ENCODE measurements at places on chromosomes 1 and 21.

DNA sequence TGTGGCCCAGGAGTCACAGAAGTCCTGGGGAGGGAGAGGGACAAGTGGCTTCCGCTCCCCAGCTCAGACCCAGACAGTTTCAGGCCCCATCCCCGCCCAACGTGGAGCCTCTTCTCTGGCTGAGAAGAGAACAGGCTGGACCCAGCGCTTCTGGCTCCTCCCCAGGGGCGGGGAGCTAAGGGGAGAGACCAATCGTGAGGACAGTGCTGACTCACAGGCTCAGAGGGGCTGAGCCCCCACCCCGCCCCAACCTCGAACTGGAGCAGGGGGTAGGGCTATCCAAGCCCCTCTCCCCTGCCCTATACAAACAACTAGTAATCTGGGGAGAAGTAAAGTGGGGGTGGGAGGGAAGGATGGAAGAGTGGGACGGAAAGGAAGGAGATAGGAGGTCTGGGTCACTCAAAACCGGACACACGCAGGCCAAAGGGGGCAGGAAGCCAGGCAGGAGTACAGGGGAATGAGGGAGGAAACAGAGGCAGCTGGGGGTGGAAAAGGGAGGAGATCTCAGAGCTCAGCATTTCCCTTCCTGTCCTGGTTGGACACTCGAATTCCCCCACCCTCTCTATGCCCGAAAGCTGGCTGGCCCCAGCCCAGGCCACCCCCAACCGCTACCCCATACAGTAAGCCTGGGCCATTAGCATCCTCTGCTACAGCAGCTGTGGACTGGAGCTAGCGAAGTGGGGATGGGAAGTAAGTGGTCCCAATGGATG lies at the start of gene SHC1:
Gene SHC1, minus strand, starts transcription at position 117 of the 710 bp plus-strand sequence. CDS start 221 bp downstream, outside the sequence.
- DNase-seq: peak; percentile 96

- peak; percentile 59 for DNase-seq
Measured at GRCh38 chr1:51417496-51418383, 87.4 kb upstream of the TTC39A start.

DNA sequence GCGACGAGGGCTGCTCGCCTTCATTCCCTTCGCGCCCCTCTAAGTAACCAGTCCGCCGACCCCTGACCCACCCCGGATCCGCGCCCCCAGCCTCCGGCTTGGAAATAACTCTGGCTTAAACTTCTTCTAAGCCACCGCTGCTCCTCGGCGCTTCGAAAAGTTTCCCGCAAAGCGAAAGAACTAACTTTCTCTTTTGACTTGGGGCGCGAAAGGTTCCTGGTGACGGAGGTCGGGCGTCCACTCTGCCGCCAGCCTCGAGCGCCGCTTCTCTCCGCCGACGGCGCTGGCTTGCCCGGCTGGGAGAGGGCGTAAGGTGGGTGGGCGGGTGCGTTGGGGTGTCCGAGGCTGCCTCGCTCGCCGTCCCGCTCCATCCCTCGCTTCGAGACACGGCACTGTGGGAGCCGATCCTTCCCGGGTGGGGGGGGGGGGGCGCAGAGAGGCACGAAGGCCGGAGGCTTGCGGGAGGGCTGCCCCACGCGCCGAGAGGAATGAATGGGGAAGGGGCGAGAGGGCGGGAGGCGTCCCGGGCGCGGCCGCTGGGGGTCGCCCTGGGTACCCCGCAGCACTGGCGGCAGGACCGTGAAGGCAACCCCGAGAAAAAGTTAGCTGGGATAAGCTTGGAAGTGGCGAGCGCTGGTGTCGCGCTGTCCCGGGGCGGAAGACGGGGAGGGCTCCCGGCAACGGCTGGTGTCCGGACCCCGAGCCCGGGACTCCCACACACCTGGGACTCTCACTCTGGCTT lies 569 bp downstream of the ATF3 start:
- DNase-seq: peak; percentile 51

- no peak for DNase-seq
Measured at GRCh38 chr21:14271053-14271452, 55.1 kb downstream of the RBM11 start.

DNA sequence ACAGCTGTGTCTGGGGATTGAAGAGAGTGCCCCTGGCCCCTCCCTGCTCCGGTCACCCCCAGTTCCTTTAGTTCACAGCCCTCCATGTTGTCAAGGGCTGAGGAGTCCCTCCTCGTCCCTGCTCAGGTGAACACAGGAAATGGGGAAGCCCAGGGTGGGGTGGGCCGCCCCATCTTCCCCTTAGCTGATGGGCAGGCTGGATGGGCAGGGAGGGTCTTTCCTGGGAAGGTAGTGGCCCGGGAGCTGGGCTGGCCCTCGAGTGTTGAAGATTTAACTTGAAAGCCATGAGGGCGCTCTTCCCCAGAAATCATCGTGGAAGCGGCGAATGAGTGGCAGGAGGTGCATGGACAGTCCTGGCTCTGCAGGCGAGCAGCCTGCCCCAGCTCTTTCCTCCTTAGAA lies 18.3 kb upstream of the NPHP4 start:
- DNase-seq: no peak

DNA sequence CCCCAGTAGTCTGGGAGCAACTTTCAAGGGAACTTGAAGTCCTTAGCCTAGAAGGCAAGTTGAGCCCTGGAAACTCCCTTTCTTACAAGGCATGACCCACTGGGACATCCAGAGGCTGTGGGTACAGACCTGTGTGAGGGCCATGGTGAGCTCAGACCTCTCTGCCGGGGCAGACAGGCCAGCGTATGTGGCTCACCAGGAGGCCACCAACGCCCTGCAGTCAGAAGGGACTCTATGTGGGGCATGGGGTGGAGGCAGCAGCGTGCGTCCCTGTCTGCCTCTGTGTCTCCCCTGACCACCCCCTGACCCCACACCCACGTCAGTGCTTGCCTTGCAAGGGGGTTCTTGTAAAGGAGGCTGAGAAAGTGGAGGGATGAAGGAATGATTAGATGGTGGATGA lies 10.8 kb downstream of the COQ8A start:
- no peak for DNase-seq

GRCh38 chr21:35652872-35653271 lies 407.5 kb downstream of the SETD4 start:
- no peak for DNase-seq

- DNase-seq: no peak
Measured at GRCh38 chr1:230251644-230252191, 174.4 kb downstream of the PGBD5 start.

GRCh38 chr1:43932786-43933385 lies 715 bp upstream of the ARTN start:
- peak; percentile 67 for DNase-seq

DNA sequence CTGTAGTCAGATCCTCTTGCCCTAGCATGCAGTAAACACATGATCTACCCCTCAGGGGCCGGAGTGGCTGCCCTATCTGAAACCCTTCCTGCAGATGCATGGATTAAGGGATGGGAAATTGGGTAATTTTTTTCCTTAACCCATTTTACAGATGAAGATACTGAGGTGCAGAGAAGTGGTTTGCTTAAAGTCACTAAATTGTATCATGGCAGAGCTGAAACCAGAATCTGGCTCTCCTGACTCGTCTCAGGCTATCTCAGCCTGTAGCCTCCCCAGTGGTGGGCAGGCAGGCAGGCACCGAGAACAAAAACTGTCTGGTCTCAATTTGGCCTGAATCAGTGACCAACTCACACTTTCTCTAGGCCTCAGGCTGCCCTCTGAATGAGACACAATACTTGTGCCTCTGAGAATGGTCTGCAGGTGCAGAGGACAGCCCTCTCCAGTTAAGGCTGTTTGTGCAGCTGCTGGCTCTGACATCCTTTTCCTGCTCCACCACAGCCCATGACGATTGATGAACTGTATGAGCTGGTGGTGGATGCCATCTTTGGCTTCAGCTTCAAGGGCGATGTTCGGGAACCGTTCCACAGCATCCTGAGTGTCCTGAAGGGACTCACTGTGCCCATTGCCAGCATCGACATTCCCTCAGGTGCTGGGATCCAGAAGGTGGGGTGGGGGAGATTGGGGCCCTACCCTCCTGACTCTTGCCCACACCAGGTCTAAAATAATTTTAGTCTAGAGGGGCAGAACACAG lies 1.5 kb downstream of the NAXE start:
- DNase-seq: no peak

DNA sequence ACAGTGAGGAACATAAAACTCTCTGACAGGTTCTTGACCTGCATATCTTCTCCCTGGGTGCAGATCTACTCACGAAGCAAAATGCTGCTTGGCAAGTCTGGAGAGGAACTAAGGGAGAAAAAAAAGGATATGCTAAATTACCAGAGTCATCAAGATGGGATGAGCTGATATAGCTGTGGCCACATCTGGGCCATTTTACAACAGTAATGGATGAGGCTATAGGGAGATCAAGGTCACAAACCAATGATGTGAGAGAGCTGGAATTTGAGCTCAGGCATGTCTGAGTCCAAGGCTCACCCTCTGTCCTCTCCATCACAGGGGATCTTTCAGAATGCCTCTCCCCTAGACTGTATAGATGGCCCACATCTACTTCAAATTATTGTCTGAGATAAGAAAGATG lies 26.2 kb downstream of the ZMYND12 start:
- peak; percentile 71 for DNase-seq

GRCh38 chr1:44802306-44803061 lies 2.3 kb downstream of the PLK3 start:
- no peak for DNase-seq

DNA sequence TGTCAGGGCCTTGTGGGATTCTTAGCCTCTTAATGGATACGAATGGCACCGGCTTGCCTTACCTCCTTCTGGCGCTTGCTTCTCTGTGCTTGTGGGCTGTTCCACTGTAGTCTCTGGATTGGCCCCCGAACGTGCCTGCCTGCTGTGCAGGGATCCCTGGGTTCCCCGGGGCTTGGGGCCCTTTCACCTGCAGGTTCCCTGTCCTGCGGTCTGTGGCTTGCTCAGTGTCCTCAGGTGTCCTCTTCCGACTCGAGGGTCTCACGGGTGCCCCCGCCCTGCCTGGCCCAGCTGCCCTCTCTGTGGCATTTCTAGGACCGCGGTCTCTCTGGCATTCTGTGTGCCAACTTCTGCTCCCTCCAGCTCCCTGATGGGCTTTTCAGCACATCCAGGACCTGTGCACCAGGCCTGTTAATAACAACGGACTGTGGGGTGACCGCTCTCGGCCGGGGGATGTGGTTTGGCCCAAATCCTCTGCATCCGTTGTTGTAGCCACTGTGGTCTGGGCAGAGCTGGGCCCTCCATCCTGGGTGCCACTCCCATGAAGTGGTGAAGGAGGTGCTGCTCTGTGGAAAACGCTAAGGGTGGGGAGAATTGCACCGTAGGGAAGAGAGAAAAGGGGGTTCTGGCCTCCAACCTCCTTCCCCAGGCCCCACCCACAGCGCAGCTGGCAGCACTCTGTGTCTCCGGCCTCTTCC lies 12.4 kb downstream of the COL18A1 start:
- DNase-seq: no peak

- DNase-seq: no peak
Measured at GRCh38 chr1:51309291-51309690, 21.1 kb downstream of the TTC39A start.

DNA sequence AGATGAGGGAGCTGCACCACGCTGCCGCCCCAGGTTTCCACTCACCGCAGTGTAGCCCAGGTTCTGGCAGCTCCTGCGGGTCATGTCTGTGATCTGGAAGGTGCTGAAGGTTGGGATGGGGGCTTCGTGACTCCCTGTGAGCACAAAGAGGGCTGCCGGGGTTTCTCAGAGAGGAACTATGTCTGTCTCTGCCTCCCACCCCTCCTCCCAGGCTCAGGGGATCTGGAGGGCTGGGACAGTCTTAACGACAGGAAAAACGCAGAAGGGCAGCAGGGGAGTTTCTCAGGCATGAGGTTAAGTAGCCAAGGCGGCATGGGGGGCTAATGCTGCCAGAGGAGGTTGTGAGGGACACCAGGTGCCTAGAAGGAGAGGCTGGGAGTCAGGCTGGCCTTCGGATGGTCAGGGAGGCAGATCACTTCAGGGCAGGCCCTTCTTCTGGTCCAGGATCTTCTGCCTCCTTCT lies 656 bp downstream of the SH2D2A start:
- no peak for DNase-seq

DNA sequence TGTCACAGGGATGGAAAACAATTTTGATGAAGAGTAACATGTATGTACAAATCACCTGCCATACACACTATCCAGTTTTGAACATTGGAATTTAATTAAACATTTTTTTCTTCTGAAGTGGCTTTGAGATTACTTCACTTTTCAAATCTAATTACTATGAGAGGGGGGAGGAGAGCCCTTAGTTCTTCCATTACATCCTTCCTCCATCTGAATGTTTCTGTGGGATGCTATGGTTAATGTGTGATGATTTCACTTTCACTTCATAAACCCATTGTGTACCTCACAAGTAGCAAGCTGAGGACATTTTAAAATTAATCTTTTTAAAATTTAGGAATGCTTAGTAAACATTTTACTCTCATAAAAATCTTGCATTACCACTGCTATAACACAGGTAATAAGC lies 156.9 kb downstream of the RUNX1 start:
- DNase-seq: no peak

DNA sequence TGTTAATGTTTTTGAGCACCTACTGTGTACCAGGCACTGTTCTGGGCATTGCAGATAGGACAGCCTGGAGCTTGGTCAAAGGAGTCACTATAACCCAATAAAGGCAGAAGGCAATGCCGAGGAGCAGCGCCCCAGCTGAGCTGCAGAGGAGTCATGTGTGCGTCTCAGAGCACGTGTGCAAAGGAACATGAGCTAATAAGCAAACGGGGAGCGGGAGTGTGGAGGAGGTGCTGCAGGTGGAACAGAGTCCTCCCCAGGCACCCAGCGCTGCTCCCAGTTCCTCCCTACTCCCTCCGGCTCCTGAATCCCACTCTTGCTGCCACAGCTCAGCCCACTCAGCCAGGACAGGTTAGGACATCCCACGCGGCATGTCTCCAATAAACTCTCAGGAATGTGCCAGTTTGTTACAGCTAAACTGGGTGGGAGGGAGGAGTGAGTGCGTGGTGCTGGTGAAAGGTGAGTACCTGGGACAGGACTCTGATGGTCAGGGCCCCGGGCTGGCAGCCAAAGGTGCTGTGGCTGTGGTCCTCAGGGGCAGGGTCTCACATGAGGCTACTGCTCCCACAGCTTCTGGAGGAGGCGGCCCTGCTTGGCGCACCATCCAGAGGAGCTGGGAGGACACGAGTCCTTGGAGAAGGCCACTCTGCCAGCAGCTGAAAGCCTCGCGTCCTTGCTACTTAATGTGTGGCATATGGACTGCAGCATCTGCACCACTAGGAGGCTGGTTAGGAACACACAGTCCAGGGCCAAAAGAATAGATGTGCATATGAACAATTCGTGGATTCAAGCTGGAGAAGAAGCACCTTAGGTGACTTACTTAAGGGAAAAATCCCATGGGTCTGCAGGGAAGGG lies 52.3 kb downstream of the GRIK3 start:
- no peak for DNase-seq
